ENCODE measurements at places on chromosomes 6 and 20. TPM values are rescaled to one million over a fixed set of nuclear protein-coding genes. Genes with fewer than 3 reads are reported as not detected.
A peak's percentile ranks its signal among the peaks of the same experiment; 100 is the strongest.

- H3K4me3 ChIP-seq, result no peak overlapping the region
- no peak for DNase-seq
- no peaks in the 10 kb centered on the region for H3K27me3 ChIP-seq
- H3K36me3 ChIP-seq, result no peaks in the 10 kb centered on the region
Observed at GRCh38 chr6:834866-835265, 141.9 kb upstream of the EXOC2 start.

PKIB gene
- 2.1 TPM for total RNA-seq

- H3K36me3 ChIP-seq, result no peaks in the 10 kb centered on the region
- peaks cover 18% of the 10 kb centered on the region for H3K4me1 ChIP-seq
- H3K27me3 ChIP-seq, result no peaks in the 10 kb centered on the region
- H3K4me3 ChIP-seq, result no peak overlapping the region
- DNase-seq, result no peak
- H3K27ac ChIP-seq, result no peak overlapping the region
Observed at GRCh38 chr6:169161572-169162167, 92.0 kb downstream of the THBS2 start.

DNA sequence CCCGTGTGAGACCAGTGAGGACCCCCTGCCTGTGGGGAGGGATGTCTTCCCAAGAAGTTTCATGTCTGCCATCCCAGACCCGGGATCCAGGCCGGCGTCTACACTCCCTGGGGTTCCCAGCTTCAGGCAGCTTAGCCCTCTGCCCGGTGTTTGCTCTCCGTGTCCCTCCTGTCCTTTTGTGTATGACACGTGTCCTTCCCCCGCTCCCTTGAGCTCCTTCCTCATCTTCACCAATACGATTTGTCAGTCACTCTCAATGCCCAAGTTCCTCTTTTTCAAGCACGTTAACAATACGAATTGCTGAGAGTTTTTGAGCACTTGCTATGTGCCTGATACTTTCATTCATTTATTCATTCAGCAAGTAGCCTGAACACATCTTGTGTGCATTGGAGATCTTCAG, 115.6 kb upstream of the PTPN1 start:
- no peaks in the 10 kb centered on the region for H3K27me3 ChIP-seq
- no peak for DNase-seq
- no peak overlapping the region for H3K4me3 ChIP-seq
- H3K36me3 ChIP-seq, result no peaks in the 10 kb centered on the region

DNA sequence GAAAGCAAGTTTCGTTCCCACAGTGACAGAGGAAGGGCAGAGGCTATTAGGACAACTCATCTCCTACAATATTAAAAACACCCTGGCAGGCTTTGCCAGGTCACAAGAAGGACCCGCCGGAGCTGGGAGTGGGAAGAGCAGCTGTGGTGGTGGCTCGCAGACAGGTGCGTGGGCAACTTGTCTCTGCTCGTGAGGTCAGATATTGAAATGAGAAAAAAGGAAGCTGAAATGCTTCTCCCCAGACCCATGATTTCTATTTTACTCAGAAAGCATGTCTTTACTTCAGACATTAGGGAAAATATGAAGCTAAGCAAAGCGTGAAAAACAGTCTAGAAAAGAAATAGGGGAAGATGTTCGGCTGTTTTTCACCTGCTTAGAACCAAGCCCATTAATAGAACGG, 166.3 kb upstream of the EEF1E1 start:
- H3K4me3 ChIP-seq, result no peak overlapping the region
- H3K27ac ChIP-seq, result no peak overlapping the region

GRCh38 chr20:37938954-37939353, 36.0 kb downstream of the VSTM2L start:
- no peak overlapping the region for H3K27ac ChIP-seq
- peak; percentile 27 for DNase-seq
- no peaks in the 10 kb centered on the region for H3K4me1 ChIP-seq
- H3K36me3 ChIP-seq, result no peaks in the 10 kb centered on the region
- no peak overlapping the region for H3K4me3 ChIP-seq

NKAPL gene
- total RNA-seq, result 0.87 TPM

DNA sequence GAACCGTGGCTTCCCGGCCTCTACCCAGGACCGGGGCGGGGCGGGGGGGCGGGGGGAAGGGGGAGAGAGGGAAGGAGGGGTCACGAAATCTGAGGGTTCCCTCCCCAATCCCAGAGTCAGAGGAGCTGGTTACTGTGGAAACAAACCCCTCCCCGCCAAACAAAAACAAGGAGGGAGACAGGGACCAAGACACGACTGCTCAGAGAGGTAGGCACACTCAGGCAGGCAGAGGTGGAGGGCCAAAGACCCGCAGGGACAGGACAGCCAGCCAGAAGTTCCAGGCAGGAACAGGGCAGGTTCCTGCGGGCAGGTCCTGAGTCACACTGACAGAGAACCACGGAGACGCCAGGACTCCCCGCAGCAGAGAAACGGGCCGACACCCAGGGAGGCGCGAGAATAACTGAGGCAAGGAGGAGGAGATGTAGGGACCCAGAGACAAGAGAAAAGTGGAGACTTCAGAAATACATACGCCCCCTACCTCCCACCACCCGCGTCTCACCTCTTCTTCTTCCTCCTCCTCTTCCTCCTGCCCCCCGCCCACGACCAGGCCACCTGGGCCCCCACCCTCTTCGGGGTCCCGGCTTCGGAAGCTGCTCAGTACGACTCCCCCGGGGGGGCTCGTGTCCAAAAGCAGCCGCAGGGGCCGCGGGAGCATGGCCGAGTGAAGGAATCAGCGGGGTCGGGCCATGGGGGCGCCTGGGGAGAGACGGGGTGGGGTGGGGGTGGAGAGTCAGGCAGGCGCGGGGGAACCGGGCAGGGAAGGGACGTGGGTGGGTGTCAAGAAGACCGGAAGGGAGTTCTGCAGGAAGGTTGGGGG, 578 bp downstream of the RGL2 start:
- H3K4me3 ChIP-seq, result peak overlapping the region; percentile 90
- H3K27me3 ChIP-seq, result no peaks in the 10 kb centered on the region
- H3K36me3 ChIP-seq, result peaks cover 50% of the 10 kb centered on the region
- H3K4me1 ChIP-seq, result peaks cover 17% of the 10 kb centered on the region
- no peak for DNase-seq
- peak overlapping the region; percentile 97 for H3K27ac ChIP-seq

Data from upper lobe of right lung (tissue), 1 donor.